Inflammatory macrophage (primary cell): ENCODE measurements at places on chromosomes 7 and 10.
A peak's percentile ranks its signal among the peaks of the same experiment; 100 is the strongest.

GRCh38 chr10:132420469-132420980, 23.5 kb downstream of the PWWP2B start:
- DNase-seq: peak; percentile 54

DNA sequence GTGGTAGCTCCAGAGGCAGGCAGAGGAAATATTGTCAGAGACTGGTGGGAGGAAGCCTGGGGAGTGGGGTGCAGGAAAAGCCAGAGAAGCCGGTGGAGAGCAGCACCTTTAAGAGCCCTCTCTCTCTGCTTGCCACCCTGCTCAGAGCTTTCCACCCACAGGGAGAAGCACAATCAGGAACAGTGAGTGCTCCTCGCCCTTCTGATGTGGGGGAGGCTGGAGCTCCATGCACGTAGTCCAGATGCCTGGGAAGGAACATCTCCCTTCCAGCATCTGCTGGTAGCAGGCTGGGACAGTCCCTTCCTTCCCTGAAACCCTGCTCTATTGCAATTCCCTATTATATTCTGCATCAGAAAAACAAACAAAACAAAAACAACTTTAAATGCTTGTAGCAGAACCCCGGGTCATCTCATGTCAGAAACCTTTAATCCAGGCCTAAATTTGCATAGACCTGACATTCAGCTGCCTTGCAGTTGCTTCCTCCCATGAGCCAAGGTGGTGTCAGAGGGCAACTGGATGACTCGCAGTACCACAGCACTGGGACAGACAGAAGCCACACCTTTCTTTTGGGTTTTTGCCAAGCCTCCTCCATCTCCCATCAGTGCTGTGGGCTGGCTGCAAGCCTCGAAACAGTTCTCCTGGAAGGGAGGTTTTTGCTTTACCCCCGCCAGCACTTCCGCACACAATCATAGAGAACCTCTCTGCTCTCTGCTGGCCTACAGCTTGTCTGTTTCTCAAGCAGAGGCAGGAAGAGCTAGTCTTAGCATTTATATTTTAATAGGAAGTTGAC, 13.1 kb downstream of the AVPI1 start:
- DNase-seq: no peak

DNA sequence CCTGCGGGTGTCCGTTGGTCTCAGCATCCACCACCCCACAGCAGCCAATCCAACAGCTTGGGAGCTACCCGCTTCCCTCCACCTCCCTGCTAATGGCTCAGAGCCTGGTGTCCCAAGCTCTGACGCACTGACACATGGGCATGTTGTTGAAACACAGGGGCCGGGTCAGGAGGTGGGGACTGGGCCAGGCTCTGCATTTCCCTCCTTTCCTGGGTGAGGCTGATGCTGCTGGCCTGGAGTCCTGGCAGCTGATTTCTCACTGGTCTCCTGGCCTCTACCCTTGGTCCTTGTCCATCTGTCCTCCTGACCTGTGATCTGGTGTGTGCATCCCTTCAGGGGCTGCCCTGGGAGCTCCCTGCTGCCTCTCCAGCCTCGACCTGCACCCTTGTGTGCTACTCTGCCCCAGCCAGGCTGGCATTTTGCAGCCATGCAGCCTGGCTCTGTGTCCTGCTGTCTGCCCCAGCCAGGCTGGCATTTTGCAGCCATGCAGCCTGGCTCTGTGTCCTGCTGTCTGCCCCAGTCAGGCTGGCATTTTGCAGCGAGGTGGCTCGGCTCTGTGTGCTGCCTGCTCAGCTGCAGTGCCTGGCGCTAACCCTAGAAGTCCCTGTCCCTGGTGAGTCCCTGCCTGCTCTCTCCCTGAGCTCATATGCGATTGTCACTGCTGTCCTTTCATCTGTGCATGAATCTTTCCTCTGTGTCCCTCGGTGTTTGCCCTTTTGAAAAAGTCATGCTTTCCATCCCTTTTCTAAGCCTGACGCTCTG, 14.0 kb downstream of the AMZ1 start:
- peak; percentile 61 for DNase-seq

- DNase-seq: no peak
Measured at GRCh38 chr10:83945982-83946718, 193.2 kb upstream of the GHITM start.

- no peak for DNase-seq
Measured at GRCh38 chr10:31958856-31959255, 30.2 kb upstream of the ARHGAP12 start.

DNA sequence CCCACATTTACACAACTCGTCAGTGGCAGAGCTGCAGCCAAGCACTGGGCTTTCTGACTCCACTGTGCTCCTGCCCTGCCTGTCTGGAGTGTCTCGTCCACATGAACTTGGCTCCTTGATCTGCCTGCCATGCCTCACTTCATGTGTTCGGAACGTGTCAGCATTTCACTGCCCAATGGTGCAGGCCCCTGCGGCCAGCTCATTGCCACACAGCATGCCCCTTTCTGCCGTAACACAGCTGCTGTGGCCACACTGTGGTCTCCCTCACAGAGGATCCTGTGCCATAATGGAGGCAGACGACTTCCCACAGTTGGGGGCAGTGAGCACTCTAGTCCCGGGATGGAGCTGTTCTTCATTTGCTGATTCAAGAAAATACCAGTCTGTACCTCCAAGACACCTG, 94.2 kb upstream of the GJD4 start:
- DNase-seq: no peak

GRCh38 chr7:1848911-1849311, 178.8 kb downstream of the ELFN1 start:
- DNase-seq: no peak

DNA sequence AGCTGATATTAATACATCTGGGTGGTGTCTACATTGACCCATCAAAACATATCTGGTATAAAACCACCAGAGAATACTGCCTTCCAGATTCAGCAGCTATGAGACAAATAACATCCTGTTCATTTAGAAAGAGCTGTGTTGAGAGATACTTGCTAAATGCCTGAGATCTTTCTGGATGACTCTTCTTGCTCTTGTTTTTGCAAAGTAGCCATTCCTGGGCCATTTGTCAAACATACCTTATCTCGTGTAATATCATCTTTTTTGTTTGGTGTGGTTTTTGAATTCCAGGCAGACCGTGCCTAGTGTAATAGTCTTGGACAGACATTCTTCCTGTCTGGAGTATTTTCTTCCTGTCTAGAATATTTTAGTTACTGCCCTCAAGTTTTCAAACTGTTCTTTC, 74.7 kb upstream of the PRR15 start:
- DNase-seq: no peak

DNA sequence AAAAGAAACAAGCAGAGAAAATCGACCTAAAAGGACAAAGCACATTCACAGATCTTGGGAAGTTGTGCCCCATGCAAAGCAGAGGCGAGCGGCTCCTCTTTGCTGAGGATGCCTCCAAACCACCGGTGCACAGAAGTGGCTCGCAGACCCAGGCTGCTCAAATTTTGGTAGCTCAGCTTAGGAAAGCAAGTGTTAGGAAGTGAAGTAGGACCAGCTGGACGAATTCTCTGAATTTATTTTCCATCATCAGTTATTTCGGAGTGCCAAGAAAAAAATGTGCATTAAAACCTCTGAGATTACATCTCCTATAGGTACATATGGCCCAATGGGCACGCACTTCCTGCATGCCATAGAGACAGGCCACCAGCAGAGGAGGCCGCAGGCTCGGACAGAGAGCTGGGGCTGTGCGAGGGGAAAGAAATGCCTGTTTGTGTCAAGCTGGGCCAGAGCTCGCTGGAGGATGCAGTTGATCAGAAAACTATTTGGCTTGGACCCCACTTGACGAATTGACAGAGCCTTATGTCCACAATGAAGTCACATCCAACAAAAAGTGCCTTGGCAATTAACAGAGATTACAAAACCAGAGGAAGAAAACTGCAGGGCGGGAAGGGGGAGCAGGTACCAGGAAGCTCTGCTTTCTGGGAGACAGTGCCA, 122.3 kb upstream of the LYZL2 start:
- DNase-seq: no peak

DNA sequence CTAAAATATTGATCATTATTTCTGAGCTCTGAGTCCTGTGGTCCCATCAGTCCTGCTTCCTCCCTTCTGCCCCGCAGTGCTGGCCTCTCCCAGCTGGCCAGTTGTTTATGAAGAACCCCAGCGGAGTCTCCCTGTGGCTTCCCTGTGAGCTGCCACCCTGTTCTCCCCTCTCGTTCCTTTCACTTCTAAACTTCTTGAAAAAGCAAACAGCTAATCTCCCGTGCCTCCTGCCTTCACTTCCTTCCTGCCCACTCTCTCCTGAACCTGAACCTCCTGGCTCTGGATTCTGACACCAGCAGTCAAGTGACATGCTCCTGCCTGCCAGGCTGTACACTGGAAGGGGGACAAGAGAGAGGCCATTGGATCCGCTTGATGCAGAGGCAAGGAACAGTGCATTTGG, 63.7 kb upstream of the ZPBP start:
- peak; percentile 48 for DNase-seq

DNA sequence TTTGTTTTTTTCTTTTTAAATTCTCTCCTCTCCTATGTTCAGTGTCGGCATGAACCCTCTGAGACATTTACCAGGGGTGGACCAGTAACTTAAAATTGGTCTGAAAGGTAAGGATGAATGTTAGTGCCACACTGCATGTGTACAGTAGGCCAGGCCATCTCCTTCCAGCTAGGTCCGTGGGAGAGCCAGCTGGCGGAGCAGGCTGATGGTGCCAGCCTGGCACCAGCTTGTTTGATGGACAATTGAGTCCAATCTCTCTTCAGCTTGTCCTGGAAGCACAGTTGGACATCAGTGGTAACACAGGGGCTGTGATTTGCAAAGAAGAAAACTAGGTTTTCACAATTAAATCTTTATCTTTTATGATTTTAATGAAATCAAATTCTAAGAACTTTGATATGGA, 136.5 kb downstream of the CNNM2 start:
- no peak for DNase-seq

- DNase-seq: no peak
Measured at GRCh38 chr7:97844036-97844435, 28.2 kb downstream of the ASNS start.

DNA sequence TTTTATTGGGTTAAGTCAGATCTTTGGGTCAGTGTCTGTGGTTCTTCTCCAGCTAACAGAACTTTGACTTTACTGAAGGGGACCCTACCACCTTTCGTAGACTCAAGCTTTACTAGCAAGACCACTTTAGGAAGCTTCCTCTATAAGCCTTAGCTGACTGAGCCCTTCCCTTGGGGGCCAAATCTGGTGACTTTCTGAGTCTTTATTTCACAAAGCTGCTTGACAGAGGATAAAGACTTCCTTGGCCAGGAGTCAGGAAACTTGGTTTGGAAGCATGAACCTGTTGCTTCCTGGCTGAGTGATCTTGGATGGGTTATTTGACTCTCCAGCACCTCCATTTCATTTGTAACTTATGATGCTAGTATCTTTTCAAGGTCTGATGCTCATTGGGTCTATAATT, 466.7 kb downstream of the TYW1 start:
- no peak for DNase-seq

GRCh38 chr10:50033481-50033880, 34.3 kb upstream of the WASHC2A start:
- no peak for DNase-seq

GRCh38 chr10:62528441-62528840, 154.3 kb downstream of the ZNF365 start:
- peak; percentile 13 for DNase-seq

DNA sequence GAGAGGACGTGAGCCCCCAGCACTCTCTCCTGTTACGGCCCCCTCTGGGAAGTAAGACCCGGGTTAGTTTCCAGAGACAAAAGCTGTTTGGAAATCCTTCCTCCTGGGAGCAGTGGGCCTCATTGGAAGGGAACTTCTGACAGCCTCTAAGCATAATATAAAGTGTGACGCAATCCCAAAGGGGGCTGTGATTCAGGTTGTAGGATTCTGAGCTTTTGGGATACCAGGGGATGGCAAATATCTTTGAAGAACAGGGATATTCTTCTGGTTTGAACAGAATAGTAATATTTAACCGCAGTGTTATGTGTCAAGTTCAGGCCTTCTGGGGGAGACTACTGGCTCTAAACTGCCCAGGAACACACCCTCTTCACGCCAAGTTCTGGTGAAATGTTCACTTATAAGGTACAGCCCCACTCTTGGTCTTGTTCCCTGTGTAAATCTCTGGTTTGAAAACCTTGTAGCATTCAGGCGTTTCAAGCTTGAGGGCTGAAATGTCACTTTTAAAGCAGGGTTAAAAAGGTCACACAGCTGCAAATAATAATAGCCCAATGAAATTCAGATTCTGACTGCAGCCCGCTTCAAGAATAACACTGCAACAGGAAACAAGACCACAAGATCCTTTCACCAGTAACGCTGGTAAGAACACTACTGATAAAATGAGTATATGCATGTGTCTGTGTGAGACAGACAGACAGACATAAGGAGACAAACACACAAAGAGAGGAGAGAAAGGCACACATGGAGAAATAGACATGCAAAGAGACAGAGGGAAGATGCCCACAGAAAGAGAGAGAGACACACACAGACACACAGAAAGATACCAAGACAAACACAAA, 69.0 kb downstream of the CREB5 start:
- DNase-seq: no peak

- DNase-seq: peak; percentile 38
Measured at GRCh38 chr7:38463277-38464225, 167.6 kb downstream of the AMPH start.

DNA sequence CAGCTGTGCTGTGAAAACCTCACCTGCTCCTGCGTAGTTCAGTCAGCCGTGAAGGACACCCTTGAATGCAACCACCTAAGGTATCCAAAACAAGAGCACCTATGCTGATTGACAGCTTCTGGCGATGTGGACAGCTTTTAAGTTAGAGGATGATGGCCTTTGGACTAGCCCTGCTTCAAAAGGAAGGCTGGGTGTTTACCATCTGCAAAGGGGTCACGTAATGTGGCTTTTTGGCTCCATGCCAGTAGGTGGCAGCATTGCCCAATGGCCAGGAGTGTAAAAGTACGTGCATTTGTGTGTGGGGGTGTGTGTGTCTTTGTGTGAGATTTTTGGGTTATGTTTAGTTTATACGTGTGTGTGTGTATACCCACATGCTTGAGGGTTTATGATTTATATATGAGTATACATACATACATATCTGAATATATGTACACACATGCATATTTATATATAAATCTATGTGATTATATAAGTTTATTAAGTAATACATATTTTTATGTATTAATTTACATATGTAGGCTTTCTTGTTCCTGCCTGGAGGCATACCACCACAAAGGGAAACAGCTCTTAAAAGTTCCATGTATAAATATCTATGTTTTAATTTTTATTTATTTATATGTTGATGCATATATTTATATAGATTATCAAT, 236.3 kb upstream of the ANKRD30A start:
- peak; percentile 36 for DNase-seq

- no peak for DNase-seq
Measured at GRCh38 chr7:43873300-43873699, 4.0 kb upstream of the MRPS24 start.

- DNase-seq: peak; percentile 83
Measured at GRCh38 chr10:3749600-3749999, 35.4 kb downstream of the KLF6 start.

DNA sequence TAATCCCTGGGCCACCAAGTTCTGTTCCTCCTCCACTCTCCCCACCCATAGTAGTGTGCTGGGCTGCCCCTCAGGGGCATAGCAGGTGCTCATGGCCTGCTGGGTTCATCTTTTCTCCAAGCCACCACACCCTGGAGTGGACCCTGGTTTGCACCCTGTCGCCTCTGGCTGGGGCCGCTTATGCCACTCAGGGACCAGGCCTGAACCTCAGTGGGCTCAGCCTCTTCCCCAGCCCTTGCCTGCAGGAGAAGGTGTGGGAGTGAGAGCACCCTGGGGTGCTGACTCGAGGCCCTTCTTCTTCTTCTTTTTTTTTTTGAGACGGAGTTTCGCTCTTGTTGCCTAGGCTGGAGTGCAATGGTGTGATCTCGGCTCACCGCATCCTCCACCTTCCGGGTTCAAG, 10.2 kb downstream of the CLIP2 start:
- DNase-seq: peak; percentile 39
